CD8-positive, alpha-beta memory T cell (primary cell): ENCODE measurements at places on chromosomes 2 and 18. TPM values are rescaled to one million over a fixed set of nuclear protein-coding genes. Genes with fewer than 3 reads are reported as not detected.
A peak's percentile ranks its signal among the peaks of the same experiment; 100 is the strongest.

Gene ATRAID
- total RNA-seq, result 106 TPM

Gene KYNU
- total RNA-seq, result not detected

Gene SULT1C4
- total RNA-seq, result not detected

GRCh38 chr18:23384778-23385736 is 68.0 kb upstream of the RIOK3 start:
- no peak overlapping the region for H3K4me3 ChIP-seq
- H3K4me1 ChIP-seq, result peaks cover 13% of the 10 kb centered on the region
- DNase-seq, result no peak
- no peaks in the 10 kb centered on the region for H3K27me3 ChIP-seq
- H3K36me3 ChIP-seq, result no peaks in the 10 kb centered on the region
- H3K27ac ChIP-seq, result no peak overlapping the region

DNA sequence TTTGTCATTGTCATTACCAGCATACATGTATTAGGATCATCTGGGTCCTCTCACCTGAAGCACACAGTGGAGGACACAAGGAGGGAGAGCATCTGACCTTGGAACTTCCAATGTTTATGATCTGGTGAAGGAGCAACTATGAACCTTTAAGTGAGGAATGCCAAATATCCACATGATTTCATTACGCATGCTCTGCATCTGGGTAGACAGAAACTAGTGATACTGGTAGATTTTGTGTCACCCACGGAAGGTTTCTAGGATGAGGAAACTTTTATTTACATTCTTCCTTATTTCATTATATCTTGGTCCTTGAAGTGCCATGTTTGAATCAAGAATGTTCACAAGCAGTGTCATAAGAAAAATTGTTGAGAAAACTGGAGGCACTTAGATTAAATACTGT is 32.1 kb downstream of the SPC25 start:
- no peak overlapping the region for H3K4me3 ChIP-seq
- H3K27me3 ChIP-seq, result no peaks in the 10 kb centered on the region
- H3K4me1 ChIP-seq, result no peaks in the 10 kb centered on the region
- H3K36me3 ChIP-seq, result no peaks in the 10 kb centered on the region
- no peak for DNase-seq

GRCh38 chr2:235560345-235560744 is 66.5 kb downstream of the AGAP1 start:
- no peaks in the 10 kb centered on the region for H3K4me1 ChIP-seq
- H3K27ac ChIP-seq, result no peak overlapping the region
- H3K36me3 ChIP-seq, result no peaks in the 10 kb centered on the region
- H3K27me3 ChIP-seq, result no peaks in the 10 kb centered on the region
- no peak for DNase-seq

GRCh38 chr18:63142594-63143225 is 176.9 kb downstream of the BCL2 start:
- H3K36me3 ChIP-seq, result no peaks in the 10 kb centered on the region
- H3K27me3 ChIP-seq, result no peaks in the 10 kb centered on the region
- DNase-seq, result no peak
- no peak overlapping the region for H3K4me3 ChIP-seq
- peaks cover 23% of the 10 kb centered on the region for H3K4me1 ChIP-seq

DNA sequence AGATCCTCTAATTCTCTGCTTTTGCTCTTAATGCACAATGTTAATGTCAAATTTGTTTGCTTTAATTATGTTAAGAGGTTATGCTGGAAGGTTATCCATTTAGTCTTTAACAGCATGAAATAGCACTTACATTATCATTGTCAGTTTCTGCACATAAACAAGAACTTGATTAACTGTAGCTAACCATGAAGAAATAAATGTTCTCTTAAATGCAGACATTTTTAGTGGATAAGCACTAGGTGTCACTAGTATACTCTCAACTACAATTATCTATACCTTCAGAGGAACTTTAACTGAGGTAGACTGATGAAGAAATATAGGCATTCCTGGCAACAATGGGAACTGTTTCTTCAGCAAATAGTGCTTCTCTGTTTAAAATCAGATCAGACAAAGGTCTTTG is 178.8 kb upstream of the CHST9 start:
- no peaks in the 10 kb centered on the region for H3K27me3 ChIP-seq
- no peak for DNase-seq
- no peak overlapping the region for H3K4me3 ChIP-seq
- no peaks in the 10 kb centered on the region for H3K36me3 ChIP-seq

DNA sequence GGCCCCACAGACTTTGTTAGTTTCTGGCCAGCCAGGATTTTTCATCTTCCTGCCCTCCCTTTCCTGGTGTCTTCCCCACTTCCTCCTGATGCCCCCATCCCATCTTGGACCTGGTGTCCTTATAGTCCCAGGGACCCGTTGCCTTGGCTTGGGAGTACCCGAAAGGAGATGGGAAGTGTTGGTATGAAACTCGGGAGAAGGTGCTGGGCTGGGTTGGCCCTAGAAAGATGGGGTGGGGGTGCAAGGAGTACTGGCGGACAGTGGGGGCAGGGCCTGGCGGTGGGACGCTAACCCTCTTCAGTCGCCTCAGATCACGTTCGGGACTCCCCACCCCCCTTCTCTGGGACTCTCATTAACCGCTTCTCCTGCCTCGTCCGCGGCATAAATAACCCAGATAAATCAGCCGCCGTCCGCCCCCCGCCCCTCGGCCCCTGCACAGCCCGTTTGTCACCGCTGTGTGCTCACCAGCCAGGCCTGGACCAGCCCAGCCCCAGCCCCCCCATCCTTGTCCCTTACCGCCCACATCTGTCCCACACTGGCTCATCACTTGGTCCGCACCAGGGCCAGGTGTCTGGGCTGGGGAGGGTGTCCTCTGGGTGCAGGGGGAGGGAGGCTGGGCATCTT is 3.7 kb upstream of the ASIC4 start:
- H3K4me1 ChIP-seq, result peaks cover 15% of the 10 kb centered on the region
- H3K27ac ChIP-seq, result peak overlapping the region; percentile 43
- H3K36me3 ChIP-seq, result no peaks in the 10 kb centered on the region

DNA sequence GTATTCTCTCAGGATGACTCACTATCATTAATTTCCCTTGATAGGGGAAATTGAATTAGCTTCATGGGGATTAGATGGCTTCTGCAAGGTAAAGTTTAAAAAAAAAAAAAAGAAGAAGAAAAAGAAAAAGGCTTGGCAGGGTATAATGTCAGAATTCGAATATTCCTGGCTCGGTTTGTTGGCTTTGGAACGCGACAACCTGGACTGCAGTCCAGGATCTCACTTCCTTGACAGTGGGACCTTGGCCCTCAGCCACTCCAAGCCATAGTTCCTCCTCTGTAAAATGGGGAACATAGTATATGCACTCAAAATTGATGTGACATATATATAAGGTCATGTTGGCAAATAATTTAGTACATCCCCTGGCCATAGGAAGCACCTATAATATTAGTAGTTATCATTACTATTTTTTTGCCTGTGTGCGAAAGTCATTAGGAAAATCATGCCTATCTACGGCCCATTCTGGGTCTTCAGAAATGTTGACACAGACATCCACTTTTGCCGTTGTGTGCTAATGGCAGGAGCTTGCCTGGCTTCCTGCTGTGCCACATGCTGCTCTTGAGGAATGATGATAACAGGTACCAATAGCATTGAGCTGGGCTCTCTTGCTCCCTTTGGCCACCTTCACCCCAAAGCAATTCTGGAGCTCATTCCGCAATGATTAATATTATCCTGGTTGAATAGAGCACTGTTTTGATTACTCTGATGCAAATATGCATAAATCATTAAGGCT is 97.9 kb downstream of the MTCL1 start:
- no peaks in the 10 kb centered on the region for H3K36me3 ChIP-seq
- H3K27ac ChIP-seq, result no peak overlapping the region
- peaks cover 9% of the 10 kb centered on the region for H3K4me1 ChIP-seq
- H3K27me3 ChIP-seq, result no peaks in the 10 kb centered on the region
- no peak overlapping the region for H3K4me3 ChIP-seq

- peak overlapping the region; percentile 48 for H3K27ac ChIP-seq
- H3K4me3 ChIP-seq, result peak overlapping the region; percentile 13
- no peak for DNase-seq
- H3K27me3 ChIP-seq, result no peaks in the 10 kb centered on the region
- H3K36me3 ChIP-seq, result no peaks in the 10 kb centered on the region
These were observed 66.2 kb downstream of the DNMT3A start for GRCh38 chr2:25275575-25275965.

- H3K27me3 ChIP-seq, result no peaks in the 10 kb centered on the region
- H3K4me1 ChIP-seq, result no peaks in the 10 kb centered on the region
- no peak for DNase-seq
- no peak overlapping the region for H3K27ac ChIP-seq
- H3K36me3 ChIP-seq, result no peaks in the 10 kb centered on the region
- H3K4me3 ChIP-seq, result no peak overlapping the region
These were observed 63.0 kb upstream of the SMAD2 start for GRCh38 chr18:47993409-47993808.

DNA sequence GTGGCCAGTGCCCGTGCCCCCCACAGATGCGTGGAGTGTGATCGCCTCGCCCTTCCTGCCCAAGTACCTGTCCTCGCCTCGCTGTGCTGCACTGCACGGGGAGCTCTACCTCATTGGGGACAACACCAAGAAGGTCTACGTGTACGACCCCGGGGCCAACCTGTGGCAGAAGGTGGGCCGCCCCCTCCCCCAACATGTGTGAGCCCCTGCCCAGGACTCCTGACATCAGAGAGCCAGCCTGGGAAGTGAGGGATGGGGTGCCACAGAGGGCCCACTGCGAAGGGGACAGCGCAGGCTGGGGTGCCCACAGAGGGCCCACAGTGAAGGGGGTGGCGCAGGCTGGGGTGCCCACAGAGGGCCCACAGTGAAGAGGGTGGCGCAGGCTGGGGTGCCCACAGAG is 9.8 kb upstream of the ERFE start:
- no peaks in the 10 kb centered on the region for H3K36me3 ChIP-seq
- no peaks in the 10 kb centered on the region for H3K27me3 ChIP-seq
- no peaks in the 10 kb centered on the region for H3K4me1 ChIP-seq
- H3K4me3 ChIP-seq, result no peak overlapping the region
- no peak for DNase-seq

GRCh38 chr2:186551323-186552050 is 38.4 kb upstream of the ITGAV start:
- no peak overlapping the region for H3K4me3 ChIP-seq
- DNase-seq, result no peak
- H3K36me3 ChIP-seq, result no peaks in the 10 kb centered on the region
- no peaks in the 10 kb centered on the region for H3K27me3 ChIP-seq
- H3K4me1 ChIP-seq, result no peaks in the 10 kb centered on the region
- H3K27ac ChIP-seq, result no peak overlapping the region

- H3K36me3 ChIP-seq, result no peaks in the 10 kb centered on the region
- no peak for DNase-seq
- no peak overlapping the region for H3K4me3 ChIP-seq
These were observed 10.5 kb downstream of the EFHD1 start for GRCh38 chr2:232643813-232644347.

GRCh38 chr2:237470914-237471313 is 16.1 kb upstream of the MLPH start:
- H3K27me3 ChIP-seq, result peaks cover 1% of the 10 kb centered on the region
- no peak for DNase-seq
- H3K4me1 ChIP-seq, result peaks cover 11% of the 10 kb centered on the region

DNA sequence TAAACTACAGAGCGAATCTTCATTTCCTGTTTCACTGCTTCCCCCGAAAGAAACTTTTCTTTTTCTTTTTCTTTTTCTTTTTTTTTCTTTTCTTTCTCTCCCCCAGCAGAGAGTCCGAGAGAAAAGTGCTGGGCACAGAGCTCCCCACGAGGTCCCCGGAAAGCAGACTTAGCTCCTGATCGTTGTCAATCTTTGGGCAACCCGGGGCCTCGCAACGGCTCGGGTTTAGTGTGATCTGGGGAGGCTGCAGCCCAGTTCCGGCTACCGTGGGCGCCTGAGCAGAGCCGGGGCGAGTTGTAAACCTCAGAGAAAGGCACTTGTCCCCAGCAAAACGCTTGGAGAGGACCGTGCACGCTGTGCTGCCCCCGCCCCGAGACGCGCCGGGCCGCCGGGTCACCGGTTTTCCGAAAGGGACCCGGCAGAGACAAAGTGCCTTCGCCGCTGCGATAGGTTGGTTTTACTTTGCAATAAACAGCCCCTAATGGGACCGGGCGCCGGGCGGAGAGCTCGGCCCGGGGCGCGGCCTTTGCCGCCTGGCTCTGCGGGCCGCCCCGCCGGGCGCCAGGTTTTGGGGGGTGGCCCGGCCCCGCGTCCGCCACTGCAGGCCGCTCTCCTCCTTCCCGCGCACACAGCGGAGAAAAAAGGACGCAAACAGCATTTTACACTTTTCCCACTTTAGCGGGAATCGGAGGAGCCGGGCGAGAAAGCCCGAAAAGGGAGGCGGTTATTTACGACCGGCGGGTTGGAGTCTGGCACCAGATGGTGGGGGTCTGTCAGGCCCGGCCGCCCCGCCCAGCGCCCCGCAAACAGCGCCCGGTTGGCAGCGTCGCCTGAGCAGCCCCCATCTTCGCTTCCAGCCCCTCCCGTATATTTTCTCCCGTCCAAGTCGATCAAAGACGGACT is 136.0 kb downstream of the INSIG2 start:
- no peaks in the 10 kb centered on the region for H3K36me3 ChIP-seq
- no peak overlapping the region for H3K27ac ChIP-seq
- H3K27me3 ChIP-seq, result peaks cover 54% of the 10 kb centered on the region
- H3K4me1 ChIP-seq, result peaks cover 14% of the 10 kb centered on the region
- H3K4me3 ChIP-seq, result peak overlapping the region; percentile 46

DNA sequence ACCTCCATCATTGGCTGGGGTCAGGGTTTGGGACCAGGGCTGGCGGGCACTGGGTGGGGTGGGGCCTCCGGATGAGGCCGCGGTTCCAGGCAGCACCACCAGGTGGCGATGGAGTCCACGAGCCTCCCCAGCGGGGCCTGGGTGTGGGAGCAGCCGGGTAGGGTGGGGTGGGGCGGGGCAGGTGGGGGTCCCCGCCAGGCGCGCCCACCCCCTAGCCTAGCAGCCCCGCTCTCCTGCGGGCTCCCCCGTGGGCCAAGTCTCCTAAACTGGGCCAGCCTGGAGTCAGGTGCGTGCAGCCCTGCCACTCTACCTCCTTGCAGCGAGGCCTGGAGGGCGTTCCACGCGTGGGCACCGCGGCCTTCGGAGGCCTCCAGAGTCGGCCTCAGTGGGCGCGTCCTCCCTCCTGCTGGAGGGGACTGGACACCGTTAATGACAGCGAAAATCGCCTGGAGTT is 187.5 kb downstream of the TWIST2 start:
- H3K27ac ChIP-seq, result no peak overlapping the region
- no peaks in the 10 kb centered on the region for H3K36me3 ChIP-seq
- peak; percentile 53 for DNase-seq
